Esophagus squamous epithelium (tissue), 5 donors: ENCODE measurements at places on chromosomes 16 and 17.

- no peak for DNase-seq
Measured at GRCh38 chr16:83630979-83631378, 176.8 kb upstream of the HSBP1 start.

GRCh38 chr16:2493605-2494004 is 18.7 kb downstream of the TBC1D24 start:
- no peak for DNase-seq

DNA sequence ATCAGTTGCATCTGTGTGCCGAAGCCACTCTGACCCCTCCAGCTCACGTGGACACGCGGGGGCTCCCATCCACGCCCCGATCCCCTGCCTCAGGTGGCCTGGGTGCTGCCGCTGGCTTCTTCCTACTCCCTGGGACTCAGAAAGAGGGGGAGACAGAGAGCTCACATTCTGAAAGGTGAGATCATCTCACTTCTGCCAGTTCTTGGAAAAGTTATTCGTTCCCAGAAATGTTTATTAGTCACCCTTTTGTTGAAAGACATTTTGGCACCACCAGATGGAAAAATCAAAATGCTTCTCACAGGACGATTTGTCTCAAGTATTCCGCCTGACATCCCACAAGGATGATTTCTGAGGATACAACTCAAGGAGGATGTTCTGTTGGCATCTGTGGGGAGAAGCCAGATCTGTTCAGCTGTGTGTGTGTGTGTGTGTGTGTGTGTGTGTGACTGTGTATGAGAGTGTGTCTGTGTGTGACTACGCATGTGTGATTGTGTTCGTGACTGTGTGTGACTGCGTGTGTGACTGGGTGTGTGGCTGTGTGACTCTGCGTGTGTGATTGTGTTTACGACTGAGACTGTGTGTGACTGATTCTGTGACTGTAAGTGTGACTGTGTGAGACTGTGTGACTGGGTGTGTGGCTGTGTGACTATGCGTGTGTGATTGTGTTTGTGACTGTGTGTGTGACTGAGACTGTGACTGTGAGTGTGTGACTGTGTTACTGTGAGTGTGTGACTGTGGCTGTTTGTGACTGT is 207.3 kb downstream of the NTN1 start:
- DNase-seq, result no peak

GRCh38 chr16:51710186-51710585 is 559.1 kb upstream of the SALL1 start:
- DNase-seq, result no peak

GRCh38 chr17:45346216-45347015 is 29.6 kb upstream of the MAP3K14 start:
- no peak for DNase-seq

GRCh38 chr16:59410451-59410850 is 676.3 kb upstream of the GOT2 start:
- DNase-seq, result no peak

- DNase-seq, result no peak
Measured at GRCh38 chr16:4301968-4302367, 13.9 kb upstream of the GLIS2 start.

DNA sequence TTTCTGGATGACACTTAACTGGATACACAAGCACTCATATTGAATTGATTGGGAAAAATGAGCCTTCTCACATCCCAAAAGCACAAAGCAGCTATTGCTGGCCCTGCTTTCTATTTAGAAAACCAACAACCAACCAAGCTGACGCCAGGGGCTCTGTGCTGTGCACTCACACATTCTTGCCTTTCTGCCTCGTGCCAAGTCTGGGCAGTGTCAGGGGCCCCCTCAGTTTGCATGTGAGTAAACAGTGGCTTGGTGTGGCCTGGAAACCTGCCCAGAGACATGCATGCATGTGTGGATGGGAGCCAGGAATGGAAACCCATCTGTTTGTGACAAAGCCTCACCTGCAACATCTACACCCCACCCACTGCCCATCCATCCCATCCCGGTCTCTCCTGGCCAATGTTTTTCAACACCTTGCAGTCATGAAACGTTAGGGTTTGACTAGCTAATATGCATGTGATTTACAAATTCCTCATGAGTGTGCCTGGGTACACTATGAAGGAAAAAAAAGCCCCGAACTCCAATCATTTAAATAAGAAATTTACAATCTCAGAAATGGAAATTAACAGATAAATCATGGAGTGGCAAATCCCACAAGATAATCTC is 20.4 kb downstream of the MIEF2 start:
- DNase-seq, result no peak

GRCh38 chr16:57038166-57038565 is 48.8 kb downstream of the NLRC5 start:
- no peak for DNase-seq

- no peak for DNase-seq
Measured at GRCh38 chr17:64399071-64399766, 8.6 kb upstream of the PECAM1 start.

DNA sequence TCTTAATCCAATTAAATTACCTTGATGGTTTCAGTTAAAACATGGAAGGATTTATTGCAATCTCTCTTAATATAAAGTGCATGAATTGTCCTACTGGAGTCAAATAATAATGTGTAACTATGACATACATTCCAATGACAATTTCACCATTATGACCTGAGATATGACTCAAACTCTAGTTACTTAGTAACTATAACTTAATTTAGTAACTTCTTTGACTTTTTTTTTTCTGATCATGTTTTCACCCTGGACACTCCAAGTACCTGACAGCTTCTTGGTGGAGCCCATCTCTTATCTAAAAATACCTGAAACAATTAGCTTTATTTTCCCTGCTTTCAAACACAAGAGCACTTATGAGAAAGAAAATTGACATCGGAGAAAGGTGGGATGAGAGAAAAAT is 123.7 kb downstream of the STX8 start:
- no peak for DNase-seq

- DNase-seq, result no peak
Measured at GRCh38 chr17:48192321-48192731, 84.8 kb downstream of the SNX11 start.

- no peak for DNase-seq
Measured at GRCh38 chr16:74026373-74027281, 270.0 kb upstream of the PSMD7 start.

- DNase-seq, result no peak
Measured at GRCh38 chr17:45316434-45317110, at the start of gene MAP3K14. TSS of gene MAP3K14 (minus strand) at chr17:45317020. CDS start at chr17:45290745, 26,275 bp downstream.

- no peak for DNase-seq
Measured at GRCh38 chr17:14545156-14545906, 244.4 kb downstream of the HS3ST3B1 start.

- DNase-seq, result no peak
Measured at GRCh38 chr17:40828454-40829044, 6.1 kb upstream of the KRT10 start.

DNA sequence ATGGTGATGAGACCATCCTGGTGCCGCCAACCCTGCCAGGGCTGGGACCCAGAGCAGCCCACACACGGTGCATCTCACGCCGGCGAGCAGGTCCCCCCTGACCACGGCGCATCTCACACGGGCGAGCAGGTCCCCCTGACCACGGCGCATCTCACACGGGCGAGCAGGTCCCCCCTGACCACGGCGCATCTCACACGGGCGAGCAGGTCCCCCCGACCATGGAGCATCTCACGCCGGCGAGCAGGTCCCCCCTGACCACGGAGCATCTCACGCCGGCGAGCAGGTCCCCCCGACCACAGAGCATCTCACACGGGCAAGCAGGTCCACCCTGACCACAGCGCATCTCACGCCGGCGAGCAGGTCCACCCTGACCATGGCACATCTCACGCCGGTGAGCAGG is 59.2 kb downstream of the MRM3 start:
- DNase-seq, result no peak

GRCh38 chr16:76681296-76681695 is 404.1 kb downstream of the CNTNAP4 start:
- DNase-seq, result no peak

GRCh38 chr16:87918866-87919680 is 17.3 kb downstream of the CA5A start:
- no peak for DNase-seq

DNA sequence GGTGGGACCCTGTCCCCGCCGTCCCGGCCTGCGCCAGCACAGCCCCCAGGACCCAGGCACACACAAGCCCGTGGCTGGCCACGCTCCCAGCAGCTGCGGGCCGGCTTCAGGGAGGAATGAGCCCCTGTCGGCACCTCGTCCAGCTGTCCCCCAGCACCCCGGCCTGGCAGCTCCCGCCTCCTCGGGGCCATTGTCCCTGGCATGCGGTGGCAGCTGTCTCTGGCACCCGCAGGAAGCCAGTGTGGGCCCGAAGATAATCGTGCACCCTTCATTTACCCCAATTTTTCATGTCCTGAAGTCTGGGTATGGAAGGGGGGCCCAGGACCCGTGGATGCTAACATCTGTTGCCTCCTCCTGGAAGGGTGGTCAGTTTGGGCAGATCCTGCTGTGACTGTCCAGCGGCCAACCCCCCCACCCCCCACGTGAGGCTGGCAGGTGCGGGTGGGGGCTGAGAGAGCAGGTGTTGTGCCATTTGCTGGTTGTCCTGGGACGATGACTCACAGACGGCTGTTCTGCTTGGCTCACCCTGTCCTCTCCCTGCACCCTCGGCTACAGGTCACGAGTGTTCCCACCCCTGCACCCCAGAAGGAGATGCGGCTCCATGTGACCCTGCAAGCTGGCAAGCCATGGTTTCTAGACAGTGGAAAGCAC is 4.0 kb upstream of the LMF1 start:
- no peak for DNase-seq

GRCh38 chr16:55494994-55495421 is 13.9 kb upstream of the LPCAT2 start:
- DNase-seq, result no peak

DNA sequence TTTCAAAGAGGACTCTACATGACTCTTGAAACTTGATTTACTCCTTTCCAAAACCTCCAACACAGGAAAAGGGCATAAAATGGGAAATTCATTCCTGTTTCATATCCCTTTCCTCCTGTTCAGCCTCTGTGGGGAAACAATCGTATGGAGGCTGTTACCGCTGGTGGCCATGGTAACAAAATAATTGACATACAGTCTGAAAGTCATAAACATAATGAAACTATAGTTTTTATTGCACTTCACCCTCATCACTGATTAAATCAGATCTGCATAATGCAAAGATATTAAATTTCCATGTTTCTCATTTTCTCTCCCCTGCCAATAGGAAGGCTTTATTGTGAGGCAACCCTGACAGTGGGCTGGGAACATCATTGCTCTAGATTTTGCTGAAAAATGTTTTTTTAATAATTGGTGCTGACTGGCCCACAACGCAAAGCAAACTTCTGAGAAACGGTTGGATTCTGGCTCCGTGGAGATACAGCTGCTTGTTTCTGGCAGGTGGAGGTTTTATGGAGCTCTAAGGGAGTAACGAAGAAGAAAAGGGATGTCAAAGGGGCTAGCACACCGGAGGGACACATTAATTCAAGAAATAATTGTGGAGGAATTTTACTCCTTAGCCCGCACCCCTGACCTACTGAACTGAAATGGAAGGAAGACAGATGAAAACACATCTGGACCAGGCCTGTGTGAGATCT is 154.2 kb upstream of the SHISA6 start:
- DNase-seq, result no peak

DNA sequence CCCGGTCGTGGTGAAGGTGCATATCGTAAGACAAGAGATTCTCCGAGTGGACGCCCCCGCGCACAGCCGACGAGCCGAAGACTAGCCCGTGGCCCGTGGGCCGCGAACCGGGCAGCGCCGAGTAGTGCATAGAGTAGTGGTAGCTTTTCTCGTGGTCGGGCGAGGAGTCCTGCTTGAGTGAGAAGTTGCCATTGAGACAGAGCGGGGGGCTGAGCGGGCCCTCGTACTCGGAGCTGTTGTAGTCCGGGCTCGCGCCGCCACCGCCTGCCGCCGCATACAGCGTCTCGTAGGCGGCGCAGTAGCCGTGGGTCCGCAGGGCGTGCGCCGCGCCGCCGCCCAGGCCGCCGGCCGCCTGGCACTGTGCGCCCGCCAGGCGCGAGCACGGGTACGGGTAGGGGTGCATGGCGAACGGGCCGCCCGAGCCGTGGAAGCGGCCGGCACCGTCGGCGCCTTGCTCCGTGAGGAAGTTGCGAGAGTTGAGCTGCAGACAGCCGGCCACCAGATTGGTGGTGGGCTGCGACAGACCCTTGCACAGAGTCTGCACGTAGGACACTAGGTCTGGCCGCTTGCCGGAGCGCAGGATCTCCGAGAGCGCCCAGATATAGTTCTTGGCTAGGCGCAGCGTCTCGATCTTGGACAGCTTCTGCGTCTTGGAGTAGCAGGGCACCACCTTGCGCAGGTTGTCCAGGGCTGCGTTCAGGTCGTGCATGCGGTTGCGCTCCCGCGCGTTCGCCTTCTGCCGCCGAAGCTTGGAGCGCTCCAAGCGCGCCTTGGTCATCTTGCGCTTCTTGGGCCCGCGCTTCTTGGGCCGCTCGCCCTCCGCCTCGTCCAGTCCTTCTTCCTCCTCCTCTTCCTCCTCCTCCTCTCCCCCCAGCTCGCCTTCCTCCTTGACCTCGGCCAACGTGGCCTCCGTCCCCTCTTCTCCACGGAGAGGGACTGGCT is 2.0 kb downstream of the NEUROD2 start:
- no peak for DNase-seq

GRCh38 chr16:56576585-56577299 is 11.9 kb downstream of the MT4 start:
- DNase-seq, result peak; percentile 6

DNA sequence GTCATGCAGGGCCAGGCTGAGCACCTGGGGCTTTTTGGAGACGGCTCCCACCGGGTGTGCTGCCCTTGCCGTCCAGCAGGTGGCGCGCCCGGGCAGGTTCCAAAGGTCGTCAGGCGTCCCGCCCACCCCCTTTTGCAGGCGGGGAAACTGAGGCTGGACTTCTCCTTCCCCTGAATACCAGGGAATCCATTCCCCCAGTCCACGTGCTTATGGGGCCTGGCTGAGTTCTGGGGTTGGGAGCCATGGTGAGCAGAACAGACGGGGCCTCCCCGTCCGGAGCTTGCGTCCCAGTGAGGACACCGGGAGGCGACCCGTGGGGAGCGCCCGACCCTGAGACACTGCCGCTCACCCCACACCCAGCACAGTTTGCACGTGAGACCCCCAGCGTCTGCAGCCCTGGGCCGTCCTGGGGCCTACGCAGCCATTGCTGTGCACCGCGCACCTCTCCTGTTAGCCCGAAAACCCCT is 51.8 kb upstream of the JPH3 start:
- DNase-seq, result no peak

- no peak for DNase-seq
Measured at GRCh38 chr17:42132941-42133340, 10.3 kb downstream of the HSPB9 start.

DNA sequence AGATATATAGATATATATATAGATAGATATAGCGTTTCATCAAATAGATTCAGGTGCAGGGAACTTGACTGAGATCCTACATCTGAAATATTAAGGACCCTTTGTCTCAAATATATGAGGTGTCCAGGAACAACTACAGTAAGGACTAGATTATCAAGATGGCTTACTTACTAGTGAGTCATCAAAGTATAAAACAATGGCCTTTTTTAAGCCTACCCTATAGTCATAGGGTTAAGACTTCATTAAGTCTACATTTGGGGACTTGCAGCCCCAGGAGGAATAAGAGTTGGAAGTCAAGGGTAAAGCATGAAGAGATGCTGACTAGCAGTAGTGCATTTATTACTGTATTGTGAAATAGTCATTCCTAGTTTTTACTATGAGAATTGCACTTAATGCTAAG is 1023.4 kb downstream of the CDH11 start:
- DNase-seq, result no peak
